ENCODE measurements at places on chromosomes 3 and 15. TPM values are rescaled to one million over a fixed set of nuclear protein-coding genes. Genes with fewer than 3 reads are reported as not detected.

The C2CD4B gene
- not detected for polyA plus RNA-seq

The TRH gene
- polyA plus RNA-seq = not detected

The GABRB3 gene
- polyA plus RNA-seq = 0.81 TPM

The PCLAF gene
- 55.0 TPM for polyA plus RNA-seq

The CPNE9 gene
- not detected for polyA plus RNA-seq

The GALNT15 gene
- polyA plus RNA-seq = not detected

The PXYLP1 gene
- polyA plus RNA-seq = 2.3 TPM

The NR1I2 gene
- not detected for polyA plus RNA-seq

The LIPH gene
- polyA plus RNA-seq = 0.58 TPM

The PAQR5 gene
- 0.06 TPM for polyA plus RNA-seq

The IGSF10 gene
- polyA plus RNA-seq = 0.01 TPM

The GOLGA8J gene
- not detected for polyA plus RNA-seq

The GHSR gene
- polyA plus RNA-seq = not detected

The SSUH2 gene
- polyA plus RNA-seq = 0.13 TPM

The UPK1B gene
- polyA plus RNA-seq = 82.5 TPM

The TRAT1 gene
- polyA plus RNA-seq = not detected

The HEG1 gene
- 10.9 TPM for polyA plus RNA-seq

The CPLX3 gene
- polyA plus RNA-seq = 0.03 TPM

The CACNA2D2 gene
- 0.04 TPM for polyA plus RNA-seq

The NAALADL2 gene
- polyA plus RNA-seq = 0.87 TPM

The CFAP92 gene
- 0.26 TPM for polyA plus RNA-seq

The C3orf70 gene
- polyA plus RNA-seq = 0.01 TPM

The GORASP1 gene
- polyA plus RNA-seq = 58.8 TPM

The UROC1 gene
- not detected for polyA plus RNA-seq

The NKTR gene
- polyA plus RNA-seq = 38.6 TPM

All from keratinocyte (primary cell).